ENCODE measurements at places on chromosomes 6 and 20. TPM values are rescaled to one million over a fixed set of nuclear protein-coding genes. Genes with fewer than 3 reads are reported as not detected.
A peak's percentile ranks its signal among the peaks of the same experiment; 100 is the strongest.

The TUBB2A gene
- total RNA-seq = 5.4 TPM

The BPIFB2 gene
- not detected for total RNA-seq

The PAK5 gene
- not detected for total RNA-seq

The SLC22A16 gene
- not detected for total RNA-seq

The DBNDD2 gene
- total RNA-seq = 13.3 TPM

The FAXC gene
- not detected for total RNA-seq

The DNAH8 gene
- 0.11 TPM for total RNA-seq

DNA sequence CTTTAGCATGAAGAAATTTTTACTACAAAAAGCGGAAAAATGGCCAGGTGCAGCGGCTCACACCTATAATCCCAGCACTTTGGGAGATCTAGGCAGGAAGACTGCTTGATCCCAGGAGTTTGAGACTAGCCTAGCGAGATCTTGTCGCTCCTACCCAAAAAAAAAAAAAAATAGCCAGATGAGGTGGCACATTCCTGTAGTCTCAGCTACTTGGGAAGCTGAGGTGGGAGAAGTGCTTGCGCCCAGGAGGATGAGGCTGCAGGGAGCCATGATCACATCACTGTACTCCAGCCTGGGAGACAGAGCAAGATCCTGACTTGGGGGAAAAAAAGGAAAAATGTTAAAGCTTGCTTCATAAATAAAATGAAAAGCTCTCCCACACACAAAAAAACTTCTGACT, 14.5 kb downstream of the NUDT3 start:
- DNase-seq = no peak

GRCh38 chr20:23350196-23350903, at the start of gene NXT1:
NXT1 (plus strand) TSS chr20:23350791; CDS start chr20:23354042, 3,251 bp downstream.
- peak; percentile 94 for DNase-seq

GRCh38 chr20:5888041-5888440, 62.3 kb downstream of the TRMT6 start:
- no peak for DNase-seq

DNA sequence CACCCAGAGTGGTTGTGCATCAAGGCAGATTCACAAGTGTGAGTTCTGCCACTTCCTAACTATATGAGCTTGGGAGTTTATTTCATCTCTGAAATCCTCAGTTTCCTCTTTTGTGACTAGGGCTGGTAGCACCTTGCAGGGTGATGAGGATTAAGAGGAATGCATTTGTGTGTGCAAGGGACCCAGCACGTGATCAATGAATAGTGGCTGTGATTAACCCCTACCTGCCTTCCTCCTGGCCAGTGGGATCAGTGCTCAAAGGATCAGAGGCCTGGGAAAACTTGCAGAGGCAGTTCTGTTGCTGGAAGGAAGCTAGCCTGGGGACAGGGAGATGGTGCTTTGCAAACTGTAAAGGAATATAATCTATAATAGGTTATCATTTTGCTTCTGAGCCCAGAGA, 7.3 kb downstream of the SDC4 start:
- no peak for DNase-seq

DNA sequence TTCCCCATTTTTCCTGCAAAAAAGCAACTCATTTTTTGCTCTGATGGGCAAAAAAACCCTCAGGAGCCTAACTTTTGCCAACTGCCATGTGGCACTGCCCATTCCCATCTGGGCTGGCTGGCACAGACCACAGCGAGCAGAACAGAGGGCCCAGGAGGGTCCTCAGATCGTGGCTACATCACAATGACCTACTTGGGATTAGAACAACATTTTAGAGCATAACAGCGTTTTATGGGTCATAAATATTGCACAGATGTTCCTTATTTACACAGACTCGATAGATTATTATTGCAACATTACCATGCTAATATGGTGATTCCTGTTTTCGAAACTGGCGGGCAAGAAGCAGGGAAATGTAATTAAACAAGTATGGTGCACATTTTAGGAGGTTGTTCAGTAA, 28.0 kb downstream of the PTPRT start:
- no peak for DNase-seq

GRCh38 chr20:23205611-23206041, 119.5 kb upstream of the CD93 start:
- DNase-seq = no peak

GRCh38 chr20:17558154-17558940, 11.5 kb upstream of the DSTN start:
- no peak for DNase-seq

DNA sequence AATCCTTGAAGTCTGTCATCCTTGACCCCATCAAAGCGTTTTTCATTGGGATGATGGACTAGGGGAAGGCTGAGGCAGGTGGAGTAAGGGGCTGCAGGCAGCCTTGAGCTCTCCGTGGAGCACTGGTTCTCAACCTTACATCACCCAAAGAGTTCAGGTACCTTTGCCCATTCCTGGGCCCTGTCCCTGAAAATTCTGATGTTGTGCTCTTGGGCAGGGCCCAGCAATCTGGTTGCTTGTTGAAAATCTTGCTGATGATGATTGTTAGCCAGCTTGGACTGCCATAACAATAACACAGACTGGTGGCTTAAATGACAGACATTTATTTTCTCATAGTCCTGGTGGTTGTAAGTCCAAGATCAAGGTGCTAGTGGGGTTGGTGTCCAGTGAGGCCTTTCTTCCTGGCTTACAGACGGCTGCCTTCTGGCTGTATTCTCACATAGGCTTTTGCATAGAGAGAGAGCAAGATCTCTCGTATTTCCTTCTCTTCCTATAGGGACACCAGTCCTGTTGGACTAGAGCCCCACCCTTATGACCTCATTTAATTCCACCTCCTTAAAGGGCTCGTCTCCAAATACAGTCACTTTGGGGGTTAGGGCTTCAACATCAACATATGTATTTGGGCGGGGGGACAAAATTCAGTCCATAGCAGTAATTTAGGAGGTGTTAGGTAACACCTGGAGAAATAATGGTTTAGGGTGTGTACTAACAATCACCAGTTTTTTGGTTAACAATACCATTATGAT, 104.9 kb downstream of the PLEKHG1 start:
- DNase-seq = no peak

GRCh38 chr6:6960571-6961251, 147.1 kb upstream of the RREB1 start:
- no peak for DNase-seq

GRCh38 chr6:136249336-136249735, 775 bp downstream of the MTFR2 start:
- no peak for DNase-seq

DNA sequence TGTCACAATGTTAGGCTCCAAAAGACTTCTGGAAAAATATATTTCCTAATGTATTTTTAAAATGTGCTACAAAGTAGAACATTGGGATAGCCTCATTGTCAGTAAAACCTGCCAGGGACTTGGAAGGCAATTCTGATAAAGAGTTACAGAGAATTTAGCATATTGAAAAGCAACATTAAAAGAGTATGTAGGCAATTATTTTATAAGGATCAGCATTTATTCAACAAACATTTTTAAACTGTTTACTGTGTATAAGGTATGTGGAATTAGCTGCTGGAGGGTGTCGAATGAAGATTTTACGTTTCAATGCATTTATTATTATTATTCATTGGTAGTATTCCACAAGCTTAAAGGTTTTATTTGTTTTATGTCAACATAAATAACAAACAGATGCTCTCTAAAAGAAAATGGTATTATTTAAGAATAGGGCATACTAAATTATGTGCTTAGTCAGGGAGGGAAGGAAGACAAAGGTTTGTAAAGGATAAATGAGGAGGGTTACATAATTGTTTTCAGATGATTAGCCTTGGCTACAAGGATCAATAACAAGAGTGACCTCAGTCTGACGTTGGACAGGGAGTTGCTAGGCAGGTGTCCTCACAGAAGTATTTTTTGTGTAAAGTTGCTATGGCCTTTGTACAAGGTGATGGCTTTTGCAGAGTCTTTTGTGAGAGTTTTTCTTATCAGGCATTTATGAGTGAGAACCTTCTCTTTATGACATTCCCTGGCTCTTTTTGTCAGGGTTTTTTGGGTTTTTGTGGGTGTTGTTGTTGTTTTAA, 313.4 kb upstream of the PLCB4 start:
- no peak for DNase-seq

DNA sequence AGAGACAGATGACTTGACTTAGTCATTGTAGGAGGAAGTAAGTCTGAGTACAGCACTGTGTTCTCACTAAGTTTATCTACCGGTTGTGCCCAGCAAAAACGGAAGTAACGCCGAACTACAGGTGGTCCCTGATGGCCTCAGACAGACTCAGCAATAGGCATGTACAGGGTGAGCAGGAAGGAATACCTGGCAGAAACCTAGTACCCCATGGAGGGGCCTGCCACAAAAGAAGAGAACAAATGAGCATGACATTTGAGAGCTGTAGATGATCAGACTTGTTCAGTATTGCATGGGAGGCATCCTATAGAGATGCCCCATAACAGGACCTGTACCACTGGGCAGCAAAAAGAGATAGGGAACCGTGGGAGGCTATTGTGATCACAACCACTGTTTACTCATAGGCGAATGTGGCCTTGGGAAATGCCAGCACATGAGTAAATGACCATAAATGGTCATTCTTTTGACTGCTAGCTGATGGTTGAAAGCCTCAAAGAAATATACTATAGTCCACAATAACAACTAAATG, 106.4 kb upstream of the TAB2 start:
- DNase-seq = no peak

GRCh38 chr20:60543598-60543997, 585.4 kb downstream of the CDH26 start:
- DNase-seq = no peak

DNA sequence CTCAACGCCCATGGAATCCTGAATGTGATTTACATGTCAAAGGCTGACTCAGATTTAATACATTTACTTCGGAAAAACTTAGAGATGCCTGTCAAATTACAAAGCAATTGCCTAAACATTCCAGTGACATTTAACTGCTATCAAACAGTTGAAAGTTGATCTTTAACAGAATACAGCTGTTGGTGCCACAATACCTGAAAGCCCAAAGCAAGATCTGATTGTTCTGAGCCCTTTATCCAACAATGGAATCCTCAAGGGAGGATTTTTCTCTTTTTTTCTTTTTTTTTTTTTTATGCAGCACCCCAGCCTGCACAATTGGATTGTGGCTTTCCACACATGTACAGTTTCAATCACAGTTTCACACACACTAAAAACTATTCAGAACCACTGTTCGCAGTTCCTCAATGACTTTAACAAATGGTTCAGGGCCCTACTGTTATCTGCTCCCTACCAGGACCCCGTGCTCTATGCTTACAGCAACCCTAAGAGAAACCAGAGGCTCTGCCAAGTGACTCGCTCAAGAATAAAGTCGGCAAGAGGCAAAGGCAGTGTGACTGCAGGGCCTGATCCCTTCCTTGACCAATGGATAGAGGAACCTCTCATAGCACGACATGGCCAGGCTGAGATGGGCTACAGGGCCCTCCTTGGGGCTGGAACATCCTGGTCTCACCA, 33.3 kb downstream of the EPB41L2 start:
- DNase-seq = no peak

GRCh38 chr6:125886914-125887313, 69.7 kb upstream of the HINT3 start:
- DNase-seq = no peak

GRCh38 chr6:157169656-157170055, 153.7 kb downstream of the TMEM242 start:
- no peak for DNase-seq

GRCh38 chr6:68468244-68468884, 166.7 kb upstream of the ADGRB3 start:
- DNase-seq = no peak

DNA sequence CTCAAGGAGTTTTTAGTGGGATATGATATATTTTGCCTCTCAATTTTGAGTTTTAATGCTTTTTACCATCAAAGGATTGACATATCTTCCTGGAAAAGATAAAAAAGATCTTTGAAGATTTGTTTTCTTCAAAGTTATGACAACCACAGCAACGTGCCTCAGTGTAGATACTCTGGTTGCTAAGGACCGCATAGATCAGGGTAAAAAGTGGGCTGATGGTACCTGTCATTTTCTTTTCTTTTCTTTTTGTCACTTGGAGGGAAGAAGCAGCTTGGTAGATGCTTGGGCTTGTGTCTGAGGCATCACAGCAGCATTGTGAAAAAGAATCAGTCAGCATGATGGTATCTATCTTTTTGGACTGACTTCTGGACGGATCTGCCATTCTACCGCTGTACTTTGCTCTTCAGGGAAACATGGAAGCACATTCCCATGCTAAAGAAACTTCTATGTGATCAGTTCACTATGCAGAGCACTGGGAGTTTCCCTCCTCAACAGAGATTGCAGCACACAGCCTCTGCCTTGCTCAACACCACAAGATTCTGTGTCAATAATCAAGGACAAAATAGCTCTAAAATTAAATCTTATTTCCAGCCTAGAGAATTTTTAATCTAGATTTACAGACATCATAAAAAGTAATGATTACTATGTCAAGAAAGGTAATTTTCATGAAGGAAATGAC, 54.8 kb upstream of the SGK1 start:
- DNase-seq = no peak

DNA sequence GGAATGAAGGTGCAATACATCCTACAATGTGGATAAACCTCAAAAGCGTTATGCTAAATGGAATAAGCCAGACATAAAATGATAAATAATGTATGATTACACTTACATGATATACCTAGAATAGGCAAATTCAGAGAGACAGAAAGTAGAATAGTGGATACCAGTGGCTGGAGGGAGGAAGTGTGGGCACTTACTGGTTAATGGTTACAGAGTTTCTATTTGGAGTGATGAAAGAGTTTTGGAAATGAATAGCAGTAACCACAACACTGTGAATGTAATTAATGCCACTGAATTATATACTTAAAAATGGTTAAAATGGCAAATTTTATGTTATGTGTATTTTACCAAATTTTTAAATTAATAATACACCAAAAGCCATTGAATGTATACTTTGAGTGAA, 71.4 kb upstream of the CST7 start:
- no peak for DNase-seq

DNA sequence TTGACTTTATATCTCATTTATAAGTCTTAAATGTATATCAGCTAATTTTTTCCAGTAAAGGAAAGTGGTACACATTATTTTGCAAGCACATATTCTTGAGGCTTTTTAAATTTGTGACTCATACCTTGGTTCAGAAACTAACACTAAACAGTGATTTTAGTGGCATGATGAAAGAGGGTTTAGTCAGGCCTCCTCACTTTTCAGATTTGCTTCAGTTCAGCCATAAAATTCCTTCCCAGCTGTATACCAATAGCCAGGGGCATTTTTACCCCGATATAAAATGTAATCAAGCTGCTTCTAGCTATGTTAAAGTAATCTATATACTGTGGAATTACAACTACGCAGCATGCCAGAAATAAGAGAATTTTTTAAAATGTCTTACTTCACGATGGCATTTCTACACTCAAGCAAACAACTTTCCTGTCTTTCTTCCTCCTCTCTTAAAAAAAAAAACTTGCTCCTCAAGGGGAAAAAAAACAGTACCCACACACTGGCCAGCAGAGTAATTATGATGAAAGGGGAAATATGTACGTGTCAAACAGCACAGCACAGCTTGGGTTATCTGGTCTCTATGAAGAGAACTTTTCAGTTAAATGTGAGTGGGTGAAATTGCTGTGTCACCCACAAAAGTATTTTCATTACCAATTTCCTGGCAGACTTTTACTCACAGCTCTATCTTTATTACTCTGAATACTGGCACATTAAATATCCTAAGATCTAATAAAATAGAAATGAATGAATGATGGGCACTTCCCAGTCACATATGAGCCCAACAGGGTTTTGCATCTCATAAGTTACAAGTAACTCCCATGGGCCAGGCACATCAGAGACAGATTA, 244.8 kb upstream of the TENT5A start:
- DNase-seq = no peak

Measured in activated T-cell treated with anti-CD3 and anti-CD28 coated beads, Interleukin-2, amount 50 U/mL, for 4 hours (primary cell).